ENCODE measurements at places on chromosomes 2 and 18.

DNA sequence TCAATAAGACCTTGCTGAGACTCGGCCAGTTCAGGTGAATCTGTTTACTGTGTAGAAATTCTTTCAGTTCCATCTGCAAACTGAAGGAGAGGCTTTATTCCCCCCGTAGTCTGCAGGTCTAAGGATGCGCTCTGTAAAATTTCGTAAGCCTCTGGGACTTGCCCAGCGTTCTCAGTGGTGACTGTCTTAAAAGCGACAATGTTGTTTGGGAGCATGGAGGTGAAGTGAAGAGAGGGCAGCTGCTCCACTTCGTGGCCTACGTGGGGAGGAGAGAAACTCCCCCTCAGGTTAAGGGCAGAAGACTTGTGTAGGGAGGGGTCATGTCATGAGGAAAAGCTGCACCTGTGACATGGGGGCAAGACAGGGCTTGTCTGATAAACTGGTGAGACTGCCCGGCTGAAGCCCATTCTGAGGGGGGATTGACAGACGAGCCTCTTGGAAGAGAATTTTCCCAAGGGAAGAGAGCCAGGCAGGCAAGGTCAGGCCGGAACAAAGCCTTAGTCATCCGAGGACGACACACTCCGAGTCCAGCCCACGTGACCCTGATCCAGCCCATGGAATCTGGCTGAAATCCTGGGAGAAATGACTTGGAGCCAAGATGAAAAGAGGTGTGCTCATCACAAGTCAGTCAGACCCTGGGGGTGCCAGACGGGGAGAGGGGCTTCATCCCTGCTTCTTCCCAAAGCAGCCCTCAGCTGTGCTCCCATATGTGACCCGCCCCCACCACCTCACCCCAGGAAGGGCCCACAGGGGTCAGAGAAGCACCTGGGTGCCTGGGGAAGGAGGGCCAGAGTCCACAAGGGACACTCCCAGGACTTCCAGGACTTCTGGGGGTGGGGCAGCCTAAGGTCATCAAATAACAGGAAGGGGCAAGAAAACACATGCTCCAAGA, 88.5 kb upstream of the SH3BP4 start:
- peak; percentile 34 for DNase-seq

- DNase-seq: no peak
These were observed 10.1 kb downstream of the ARHGEF4 start for GRCh38 chr2:130846686-130847375.

GRCh38 chr18:44409515-44409914, 271.2 kb upstream of the SETBP1 start:
- no peak for DNase-seq

DNA sequence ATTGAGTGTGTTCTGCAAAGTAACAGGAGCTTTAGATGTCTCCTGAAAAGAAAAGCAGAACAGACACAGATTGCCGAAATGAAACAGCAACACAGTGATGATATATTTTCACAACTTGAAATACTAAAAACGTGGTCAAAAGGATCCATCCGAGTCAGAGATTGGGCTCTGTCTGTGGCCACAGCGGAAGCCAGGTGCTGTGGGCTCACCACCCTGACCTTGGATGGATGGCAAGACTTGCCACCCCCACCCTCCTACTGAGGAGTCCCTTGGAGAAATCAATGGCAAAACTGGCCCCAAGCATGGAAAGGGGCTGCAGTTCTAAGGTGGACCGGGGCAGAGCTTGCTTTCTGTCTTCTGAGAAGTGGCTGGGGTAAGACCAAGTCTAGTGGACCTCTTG, 31.4 kb upstream of the ACKR3 start:
- no peak for DNase-seq

DNA sequence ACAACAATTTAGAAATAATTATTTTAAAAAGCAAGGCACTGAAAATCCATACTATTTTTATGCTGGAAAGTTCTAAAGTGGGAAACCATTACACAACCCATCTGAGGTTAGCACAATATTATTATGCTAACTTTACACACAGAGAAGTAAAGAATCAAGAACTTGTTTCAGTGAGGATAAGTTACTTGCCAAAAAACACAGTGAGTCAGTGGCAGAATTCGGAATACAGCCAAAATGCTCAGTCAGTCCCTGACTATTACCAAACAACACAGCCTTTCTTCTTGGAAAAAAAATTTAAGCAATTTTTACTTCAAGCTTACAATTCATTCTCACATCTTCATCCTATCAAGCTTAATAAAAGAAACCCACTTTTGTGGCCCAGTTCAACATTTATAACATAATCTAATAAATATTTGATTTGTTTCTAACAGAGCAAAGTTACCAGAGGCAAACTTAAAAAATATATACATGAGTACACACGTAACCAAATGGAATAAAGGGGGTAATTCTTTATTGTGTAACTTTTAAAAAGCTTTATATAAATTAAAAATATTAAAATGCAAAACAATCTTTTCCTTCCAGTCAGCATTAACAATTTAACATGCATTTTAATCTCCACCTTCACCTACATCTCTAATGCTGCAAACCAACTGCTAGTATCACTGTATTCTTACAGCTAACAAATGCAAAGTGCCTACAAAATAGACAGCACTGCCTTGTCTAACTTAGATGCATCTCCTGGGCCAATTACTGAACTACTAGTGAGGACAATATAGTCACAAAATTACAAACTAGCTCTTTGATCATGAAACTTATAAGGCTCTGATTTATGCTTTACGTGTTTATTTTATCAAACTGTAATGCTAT, 55.2 kb downstream of the CCDC88A start:
- peak; percentile 98 for DNase-seq

DNA sequence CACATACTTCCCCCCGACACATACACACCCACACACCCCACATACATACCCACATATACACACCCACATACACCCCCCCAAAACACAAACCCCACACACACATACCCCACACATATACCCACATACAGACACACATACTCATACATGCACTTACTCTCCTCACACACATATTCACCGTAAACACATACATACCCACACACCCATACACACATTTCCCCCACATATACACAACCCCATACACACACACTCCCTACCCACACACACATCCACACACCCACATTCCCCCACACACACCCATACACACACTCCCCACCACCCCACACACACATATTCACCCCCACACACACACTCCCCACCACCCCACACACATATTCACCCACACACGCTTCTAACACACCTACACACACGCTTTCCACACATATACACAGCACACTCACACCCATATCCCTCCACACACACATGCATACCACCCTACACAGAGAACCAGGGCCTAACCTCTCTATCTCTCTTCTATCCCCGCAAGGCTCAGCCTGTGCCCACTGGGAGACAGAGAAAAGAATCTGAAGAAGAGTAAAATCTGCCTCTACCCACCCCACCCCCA, 182.4 kb upstream of the ETAA1 start:
- DNase-seq: no peak

DNA sequence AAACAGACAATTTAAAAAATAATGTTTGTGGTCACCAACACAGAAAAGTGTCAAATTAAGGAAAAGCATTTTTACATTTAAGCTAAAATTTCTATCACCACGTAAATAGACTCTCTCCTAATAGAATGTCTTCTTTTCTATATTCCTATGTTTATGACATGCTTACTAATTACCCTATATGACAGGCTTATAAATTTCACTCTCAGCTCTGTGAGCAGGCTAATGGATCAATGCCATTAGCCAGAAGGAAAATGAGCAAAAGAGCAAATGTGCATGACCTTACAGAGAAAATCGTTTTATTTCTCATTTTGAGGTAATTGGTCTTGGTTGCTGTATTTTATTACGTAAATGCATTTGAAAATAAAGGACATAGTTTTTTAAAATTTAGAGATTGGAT, 209.7 kb downstream of the TMX3 start:
- no peak for DNase-seq

DNA sequence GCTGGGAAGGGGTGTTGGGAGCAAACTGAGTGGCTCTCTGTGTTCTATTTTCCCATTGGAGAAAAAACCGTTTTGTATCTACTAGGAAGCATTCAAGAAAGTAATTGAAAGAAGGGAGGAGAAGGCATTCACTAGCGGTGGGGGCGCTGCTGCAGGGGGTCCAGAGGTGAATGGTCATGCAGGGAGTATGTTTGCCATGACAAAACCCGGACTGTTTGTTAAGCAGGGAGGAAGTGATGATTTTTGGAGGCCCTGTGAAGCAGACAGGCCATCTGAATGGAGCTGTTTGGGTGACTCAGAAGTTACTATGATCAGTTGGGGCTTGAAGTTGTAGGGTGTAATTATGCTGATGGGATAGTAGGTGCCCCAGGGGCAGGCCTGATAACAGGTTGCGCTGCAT, 7.0 kb downstream of the TAF4B start:
- no peak for DNase-seq

GRCh38 chr2:70648961-70649360, 95.3 kb upstream of the TGFA start:
- no peak for DNase-seq

GRCh38 chr2:168468354-168468753, 12.3 kb downstream of the CERS6 start:
- no peak for DNase-seq

GRCh38 chr2:28552045-28552823, 56.4 kb downstream of the PLB1 start:
- peak; percentile 6 for DNase-seq

GRCh38 chr2:56671973-56672569, 488.3 kb downstream of the CCDC85A start:
- no peak for DNase-seq

DNA sequence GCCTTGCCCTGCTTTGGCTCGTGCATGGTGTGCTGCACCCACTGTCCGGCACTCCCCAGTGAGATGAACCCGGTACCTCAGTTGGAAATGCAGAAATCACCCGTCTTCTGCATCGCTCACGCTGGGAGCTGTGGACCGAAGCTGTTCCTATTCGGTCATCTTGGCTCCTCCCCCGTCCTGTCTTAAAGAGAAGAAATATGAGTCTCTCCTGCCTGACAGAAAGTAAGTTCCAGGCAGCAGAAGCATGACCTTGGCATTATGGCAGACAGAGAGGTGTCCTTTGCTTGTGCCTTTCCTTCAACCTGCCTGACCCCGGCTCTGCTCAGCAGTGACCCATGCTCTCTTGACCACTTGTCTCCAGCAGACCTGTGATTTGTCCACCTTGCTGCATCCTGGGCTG, 62.5 kb upstream of the CYP1B1 start:
- no peak for DNase-seq

- DNase-seq: no peak
These were observed 409.0 kb downstream of the SLC4A3 start for GRCh38 chr2:220036431-220036830.

GRCh38 chr2:103169861-103170260, 408.0 kb downstream of the TMEM182 start:
- DNase-seq: no peak

- no peak for DNase-seq
These were observed 23.9 kb upstream of the SLC66A3 start for GRCh38 chr2:11131166-11131920.

DNA sequence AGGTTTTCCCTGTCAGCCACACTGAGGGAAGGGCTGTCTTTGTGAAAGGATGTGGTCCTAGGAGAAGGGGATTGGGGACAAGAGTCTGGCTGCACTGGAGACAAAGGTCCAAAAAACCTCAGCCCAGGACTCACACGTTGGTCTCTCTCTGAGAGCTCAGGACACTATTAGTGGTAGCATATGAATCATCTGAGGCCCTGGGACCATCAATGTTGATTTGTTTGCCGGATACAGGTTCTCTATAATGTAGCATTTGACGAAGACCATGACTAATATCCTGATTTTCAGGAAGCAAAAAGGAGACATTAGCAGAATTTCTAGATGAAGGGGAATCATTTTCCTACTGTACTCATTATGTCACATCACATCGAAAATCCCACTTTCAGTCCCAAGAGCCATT, 22.2 kb upstream of the DNAH6 start:
- DNase-seq: no peak

GRCh38 chr2:61419570-61419969, 51.3 kb downstream of the USP34 start:
- DNase-seq: no peak

DNA sequence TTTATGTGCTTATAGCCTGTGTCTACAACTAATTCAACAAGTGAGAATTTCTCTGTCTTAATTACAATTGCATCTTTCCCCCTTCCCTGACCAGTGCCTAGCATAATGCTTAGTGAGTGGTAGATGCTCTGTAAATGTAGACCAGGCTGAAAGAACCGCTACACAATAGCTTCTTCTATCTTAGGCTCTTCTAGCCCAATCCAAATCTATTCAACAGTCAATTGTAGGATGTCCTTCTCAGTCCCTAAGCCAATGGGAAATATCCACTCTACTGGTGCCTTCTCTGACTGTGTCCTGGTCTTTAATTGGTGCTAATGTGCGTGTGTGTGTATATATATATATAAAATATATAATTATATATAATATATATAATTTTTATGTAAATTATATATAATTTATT, 34.1 kb upstream of the GCC2 start:
- DNase-seq: no peak

- DNase-seq: no peak
These were observed 8.9 kb upstream of the PCBP1 start for GRCh38 chr2:70078384-70078783.

- DNase-seq: no peak
These were observed 999.9 kb downstream of the TSN start for GRCh38 chr2:122755281-122755780.

DNA sequence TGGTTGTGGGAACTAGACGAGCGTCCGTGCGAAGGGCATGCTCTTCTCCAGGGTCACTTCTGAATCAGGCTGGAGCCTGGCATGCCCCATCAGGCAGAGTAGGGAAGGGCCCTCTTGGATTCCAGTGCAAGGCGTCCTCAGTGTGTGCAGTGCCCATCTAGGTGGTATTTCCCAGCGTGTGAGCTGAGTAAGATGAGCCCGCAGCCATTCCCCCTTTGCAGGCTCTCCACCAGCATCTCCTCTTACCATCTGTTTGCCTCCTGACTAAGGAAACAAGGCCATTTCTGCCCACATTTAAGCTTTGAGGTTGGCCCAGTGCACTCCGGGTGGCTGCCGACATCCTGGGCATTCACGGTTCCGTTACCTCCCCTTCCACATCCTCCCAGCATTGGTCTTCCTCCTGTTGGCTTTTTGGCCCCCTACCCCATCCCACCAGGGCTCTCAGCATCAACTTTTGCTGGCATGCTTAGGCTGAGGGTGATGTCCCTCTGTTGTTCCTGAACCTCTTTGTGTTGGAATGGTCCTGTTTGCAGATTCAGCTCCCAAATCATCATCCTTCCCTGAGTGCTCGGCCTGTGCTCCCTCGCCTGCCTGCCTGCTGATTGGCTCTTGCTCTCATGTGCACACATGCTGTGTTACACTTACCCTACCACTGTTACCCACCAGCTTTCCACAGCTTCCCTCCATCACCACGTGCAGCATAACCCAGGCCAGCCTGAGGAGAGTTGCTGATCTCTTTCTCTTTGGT, 11.8 kb downstream of the CEP68 start:
- no peak for DNase-seq

All from astrocyte of the cerebellum (primary cell).